ENCODE measurements at places on chromosomes 12 and 14.

- DNase-seq, result no peak
Observed at GRCh38 chr12:54144738-54145137, 44.0 kb downstream of the SMUG1 start.

GRCh38 chr12:73678335-73678734 is 859.3 kb upstream of the ATXN7L3B start:
- DNase-seq, result no peak

- DNase-seq, result no peak
Observed at GRCh38 chr14:77286576-77286975, 15.6 kb upstream of the NGB start.

GRCh38 chr12:54075974-54076373 is 22.3 kb downstream of the HOXC4 start:
- no peak for DNase-seq

- no peak for DNase-seq
Observed at GRCh38 chr14:83164016-83164415, 1630.4 kb upstream of the SEL1L start.

- no peak for DNase-seq
Observed at GRCh38 chr14:82587226-82587625, 1053.6 kb upstream of the SEL1L start.

DNA sequence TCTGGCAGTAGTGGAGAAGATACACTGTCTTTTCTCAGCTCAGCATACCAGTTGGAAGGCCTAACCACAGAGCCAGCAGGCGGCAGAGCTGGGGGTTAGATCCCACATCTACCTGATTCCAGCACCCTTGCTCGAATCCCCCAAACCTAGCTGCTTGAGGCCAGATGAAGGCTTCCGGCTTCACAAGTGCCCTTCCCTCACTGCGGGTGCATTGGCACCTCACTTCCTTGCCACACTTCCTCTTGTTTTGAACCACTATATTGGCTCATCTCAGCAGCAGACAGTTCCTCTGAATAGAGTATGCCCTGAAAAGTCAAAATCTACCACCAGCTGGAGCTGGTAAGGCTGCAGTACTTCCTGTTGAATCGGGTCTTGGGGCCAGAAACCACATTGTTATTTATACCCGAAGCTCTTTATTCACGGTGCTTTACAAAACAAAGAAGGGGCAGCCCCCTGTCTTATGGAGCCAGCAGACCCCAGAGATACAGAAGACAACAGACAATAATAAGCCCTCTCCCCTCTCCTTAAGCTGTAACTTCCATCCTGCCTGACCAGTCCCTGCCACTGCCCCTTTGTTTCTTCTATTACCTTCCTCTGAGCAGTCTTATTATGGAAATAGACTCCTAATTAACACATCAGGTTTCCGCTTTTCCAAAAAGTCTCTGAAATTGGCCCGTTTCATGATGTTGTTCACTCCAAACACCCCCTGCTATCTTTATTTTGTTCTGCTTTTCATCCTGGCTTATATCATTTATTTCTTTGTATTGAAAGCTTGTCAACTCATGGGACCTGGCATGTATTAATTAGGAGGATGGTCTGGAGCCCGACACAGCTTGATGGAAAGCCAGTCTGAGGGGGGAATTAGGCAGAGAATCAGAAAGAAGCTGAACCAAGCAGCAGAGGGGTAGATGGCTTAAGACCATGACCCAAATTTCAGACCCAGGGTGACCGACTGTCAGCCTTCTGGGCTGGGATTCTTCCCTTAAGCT is 233.5 kb downstream of the EFCAB11 start:
- no peak for DNase-seq

DNA sequence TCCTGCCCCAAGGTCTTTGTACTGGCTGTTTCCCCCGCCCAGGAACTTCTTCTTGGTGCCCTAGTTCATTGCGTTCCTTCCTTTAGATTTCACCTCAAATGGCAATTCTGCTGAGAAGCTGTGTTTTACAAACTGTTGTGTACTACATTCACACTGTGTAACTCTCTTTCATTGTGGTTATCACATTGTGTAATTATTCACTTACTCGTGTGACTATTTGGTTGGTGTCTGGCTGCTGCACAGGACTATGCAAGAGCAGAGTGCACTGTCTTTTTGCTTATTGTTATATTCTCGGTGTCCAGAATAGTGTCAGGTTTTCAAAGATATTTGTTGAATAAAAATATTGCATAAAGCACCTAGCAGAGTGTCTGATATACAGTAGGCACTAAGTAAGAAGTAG is 177.2 kb upstream of the PRICKLE1 start:
- DNase-seq, result no peak

DNA sequence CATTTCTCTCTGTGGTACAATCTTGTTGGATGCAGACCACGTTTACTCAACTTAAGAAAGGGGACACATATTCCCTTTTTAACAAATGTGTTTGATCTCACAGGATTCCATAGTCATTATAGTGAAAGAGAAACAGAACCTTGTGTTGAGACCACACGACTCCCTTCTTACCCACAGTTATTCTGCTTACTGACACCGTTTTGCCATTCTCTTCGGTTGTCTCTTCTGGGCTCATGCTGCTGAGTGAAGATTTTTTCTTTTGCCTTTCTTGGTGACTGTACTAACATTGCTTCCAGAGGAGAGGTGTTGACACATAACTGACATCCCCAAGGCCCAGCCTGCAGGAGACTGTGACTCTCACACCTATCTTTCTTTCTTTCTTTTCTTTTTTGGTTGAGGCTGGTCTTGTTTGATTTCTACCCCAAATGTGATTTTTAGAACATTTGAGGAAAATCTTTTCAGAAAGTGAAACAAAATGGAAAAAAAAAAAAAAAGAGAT is 61.2 kb upstream of the OTOGL start:
- no peak for DNase-seq

DNA sequence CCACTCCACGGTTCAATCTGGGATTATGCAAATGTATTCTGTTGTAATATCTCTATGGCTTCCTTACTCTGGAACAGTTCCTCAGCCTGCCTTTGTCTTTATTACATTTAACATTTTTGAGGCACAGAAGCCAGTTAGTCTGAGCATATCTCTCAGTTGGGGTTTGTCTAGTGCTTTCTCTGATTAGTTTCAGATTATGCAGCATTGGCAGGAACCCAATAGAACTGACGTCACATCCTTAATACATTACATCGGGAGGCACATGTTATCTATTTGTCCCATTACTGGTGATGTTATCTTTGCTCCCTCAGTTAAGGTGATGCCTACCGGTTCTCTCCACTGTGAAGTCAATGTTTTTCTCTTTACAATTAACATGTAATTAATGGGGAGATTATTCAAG is 62.4 kb downstream of the PPM1A start:
- DNase-seq, result no peak

DNA sequence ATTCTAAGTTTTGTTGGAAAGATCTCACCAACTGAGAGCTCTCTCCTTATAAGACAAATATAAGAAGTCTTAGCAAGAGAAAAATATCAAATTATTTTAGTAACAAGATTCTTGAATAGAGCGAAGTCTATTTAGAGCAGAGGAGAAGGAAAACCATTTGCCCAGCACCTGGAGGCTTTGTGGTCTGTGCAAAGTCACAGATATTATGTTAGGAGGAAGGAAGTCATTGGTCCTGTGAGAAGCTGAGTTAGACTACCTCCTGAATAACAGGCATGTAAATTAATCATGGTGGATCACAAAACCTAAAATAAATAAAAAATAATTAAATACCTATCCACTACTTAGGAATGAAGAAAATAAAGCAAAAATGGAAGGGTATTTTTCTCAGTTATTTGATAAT is 38.4 kb upstream of the ATXN7L3B start:
- DNase-seq, result no peak

DNA sequence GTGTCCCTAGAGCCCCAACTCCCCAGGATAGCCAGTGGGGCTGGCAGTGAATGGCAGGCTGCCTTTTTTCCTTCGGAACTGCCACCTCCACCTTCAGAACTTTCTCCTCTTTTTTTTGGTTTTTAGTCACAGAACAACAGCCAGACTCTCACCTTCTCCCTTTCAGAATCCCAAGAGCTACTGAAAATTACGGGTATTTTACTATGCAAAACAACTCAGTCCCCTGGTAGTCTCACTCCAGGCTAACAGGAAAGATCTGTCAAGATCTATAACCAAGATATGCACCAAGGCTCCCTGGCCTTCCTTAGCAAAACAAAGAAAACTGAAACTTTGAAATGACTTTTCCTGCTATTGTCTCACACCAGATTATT is 12.5 kb downstream of the PLEKHG6 start:
- DNase-seq, result no peak

- DNase-seq, result no peak
Observed at GRCh38 chr12:53755451-53755891, 3.7 kb upstream of the CISTR start.

GRCh38 chr12:1598757-1599156 is 4.4 kb upstream of the FBXL14 start:
- no peak for DNase-seq

DNA sequence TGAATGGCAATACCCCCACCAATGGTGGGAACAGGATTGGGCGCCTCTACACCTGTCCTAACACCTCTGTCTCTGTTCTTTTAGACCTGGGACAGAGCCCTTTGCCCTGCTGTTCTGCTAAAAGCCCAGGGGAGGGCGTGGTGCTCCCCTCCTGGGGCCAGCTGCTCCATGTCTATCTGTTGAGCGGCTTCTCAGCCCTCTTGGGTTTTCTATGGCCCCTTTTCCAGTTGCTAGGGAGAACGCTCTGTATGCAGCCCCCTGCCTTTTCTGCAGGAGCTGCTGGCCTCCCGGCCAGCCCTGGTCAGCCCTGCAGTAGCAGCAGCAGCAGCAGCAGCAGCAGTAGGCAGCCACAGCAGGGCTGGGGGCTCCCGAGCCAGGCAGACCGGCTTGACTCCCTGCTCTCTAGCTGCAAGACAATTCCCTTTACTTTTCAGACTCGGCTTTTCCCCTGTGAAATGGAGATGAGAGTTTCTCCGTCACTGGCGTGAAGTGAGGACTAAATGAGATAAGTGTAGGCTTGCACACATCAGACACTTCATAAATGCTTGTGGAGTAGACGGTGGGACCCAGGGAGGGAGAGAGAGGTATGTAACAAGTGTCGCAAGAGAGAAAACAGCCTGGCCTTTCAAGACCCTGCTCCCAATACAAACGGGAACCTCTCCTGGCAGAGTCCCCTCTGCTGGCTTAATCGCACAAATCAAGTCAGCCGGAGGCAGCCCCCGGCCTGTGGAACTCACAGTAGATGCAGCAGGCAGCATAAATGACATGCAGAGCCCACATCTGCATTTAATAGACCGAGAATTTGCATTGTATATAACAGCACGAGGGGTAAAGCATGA is 1.0 kb downstream of the RTL1 start:
- no peak for DNase-seq

- DNase-seq, result no peak
Observed at GRCh38 chr14:60655119-60655897, 6.0 kb upstream of the SIX1 start.

GRCh38 chr12:100574187-100575074 is 947 bp downstream of the GAS2L3 start:
- no peak for DNase-seq

DNA sequence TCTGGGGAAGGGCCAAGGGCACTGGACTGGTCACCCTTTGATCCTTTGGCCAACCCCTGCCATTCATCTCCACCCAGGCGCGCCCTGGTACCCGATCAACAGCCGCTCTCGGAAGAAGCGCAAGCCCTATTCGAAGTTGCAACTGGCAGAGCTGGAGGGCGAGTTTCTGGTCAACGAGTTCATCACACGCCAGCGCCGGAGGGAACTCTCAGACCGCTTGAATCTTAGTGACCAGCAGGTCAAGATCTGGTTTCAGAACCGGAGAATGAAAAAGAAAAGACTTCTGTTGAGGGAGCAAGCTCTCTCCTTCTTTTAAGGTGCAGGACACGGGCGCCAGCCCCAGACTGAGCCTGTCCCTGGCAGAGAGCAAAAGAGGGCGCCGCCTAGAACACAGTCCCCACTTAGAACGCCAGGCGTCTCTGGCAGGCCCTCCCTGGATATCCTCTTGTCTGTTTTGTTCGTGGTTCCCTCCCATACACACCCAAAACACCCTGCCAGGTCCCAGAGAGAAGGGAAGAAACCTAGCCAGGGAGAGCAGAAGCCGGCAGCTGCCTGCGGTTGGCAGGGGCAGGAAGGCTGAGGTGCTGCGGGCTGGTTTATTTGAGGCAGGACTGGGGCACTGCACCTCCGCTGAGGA is 1.7 kb downstream of the HOXC12 start:
- DNase-seq, result no peak

DNA sequence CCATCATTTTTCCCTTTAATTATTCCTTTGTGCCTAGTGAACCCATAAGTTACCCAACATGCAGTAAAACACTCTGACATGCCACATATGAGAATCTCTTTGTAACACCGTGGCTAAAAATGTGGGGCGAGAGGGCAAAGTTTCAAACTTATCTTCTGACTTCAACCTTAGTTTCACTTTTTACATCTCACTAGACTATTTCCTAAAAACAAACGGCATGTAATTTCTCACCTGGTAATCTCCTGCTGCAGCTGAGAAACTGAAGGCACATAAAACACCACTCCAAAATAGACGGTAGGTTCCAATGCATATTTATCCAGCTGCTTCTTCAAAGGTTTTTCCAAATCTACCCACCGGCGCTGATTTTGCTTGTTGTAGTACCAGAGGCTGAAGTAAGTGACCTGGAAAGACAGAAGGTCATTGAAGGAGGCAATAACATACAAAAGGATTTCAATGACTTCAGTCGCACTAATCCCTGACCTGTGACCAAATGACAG is 37.9 kb downstream of the PTPN21 start:
- no peak for DNase-seq

- no peak for DNase-seq
Observed at GRCh38 chr14:35408026-35408425, 3.5 kb upstream of the NFKBIA start.

DNA sequence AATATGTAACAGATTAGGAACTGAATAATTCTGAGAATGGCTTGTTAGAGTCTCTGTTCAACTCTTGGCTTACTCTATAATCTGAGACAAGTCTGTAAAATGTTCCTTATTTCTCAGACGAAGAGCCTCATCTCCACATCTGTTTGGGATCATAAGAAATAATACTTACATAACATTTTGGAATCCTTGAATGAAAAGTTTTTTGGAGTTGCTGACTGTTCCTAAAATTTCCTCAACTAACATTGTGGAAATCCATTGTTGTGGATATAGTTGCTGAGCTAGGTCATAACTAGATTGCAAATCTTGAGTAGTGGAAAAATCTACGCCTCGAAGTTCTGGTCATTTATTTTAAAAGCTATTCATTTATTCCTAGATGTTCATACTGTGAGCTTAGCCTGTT is 402.9 kb downstream of the ZFP36L1 start:
- no peak for DNase-seq

DNA sequence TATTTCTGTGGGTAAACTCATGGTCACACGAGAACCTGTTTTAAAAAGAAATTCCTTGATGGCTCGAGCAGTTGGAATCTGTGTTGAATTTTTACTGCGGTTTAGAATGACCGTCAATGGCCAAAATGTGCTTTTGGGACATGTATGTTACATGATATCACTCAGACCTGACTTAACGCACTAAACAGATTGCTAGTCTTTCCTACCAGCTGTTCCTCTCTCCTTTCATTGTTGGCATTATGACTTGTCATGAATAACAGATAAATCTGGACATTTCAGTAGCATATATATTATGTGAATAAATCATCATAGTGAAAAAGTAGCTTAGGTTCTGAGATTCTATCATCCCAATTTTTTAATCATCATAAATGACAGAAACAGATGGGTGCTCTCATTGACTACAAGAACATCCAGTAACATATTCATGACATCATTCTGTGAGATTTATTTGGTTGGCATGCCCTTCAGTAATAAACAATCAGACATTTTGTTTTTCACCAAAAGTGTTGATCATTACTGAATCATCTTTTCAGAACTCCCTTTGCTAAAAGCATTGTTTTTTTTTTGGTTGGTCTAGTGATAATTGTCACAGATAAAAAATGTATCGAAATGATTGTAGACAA is 57.9 kb upstream of the NAV3 start:
- no peak for DNase-seq

All from NCI-H1092 (cell line).